Astrocyte (in vitro differentiated cells and primary cell): ENCODE measurements at places on chromosomes 2 and 18.

DNA sequence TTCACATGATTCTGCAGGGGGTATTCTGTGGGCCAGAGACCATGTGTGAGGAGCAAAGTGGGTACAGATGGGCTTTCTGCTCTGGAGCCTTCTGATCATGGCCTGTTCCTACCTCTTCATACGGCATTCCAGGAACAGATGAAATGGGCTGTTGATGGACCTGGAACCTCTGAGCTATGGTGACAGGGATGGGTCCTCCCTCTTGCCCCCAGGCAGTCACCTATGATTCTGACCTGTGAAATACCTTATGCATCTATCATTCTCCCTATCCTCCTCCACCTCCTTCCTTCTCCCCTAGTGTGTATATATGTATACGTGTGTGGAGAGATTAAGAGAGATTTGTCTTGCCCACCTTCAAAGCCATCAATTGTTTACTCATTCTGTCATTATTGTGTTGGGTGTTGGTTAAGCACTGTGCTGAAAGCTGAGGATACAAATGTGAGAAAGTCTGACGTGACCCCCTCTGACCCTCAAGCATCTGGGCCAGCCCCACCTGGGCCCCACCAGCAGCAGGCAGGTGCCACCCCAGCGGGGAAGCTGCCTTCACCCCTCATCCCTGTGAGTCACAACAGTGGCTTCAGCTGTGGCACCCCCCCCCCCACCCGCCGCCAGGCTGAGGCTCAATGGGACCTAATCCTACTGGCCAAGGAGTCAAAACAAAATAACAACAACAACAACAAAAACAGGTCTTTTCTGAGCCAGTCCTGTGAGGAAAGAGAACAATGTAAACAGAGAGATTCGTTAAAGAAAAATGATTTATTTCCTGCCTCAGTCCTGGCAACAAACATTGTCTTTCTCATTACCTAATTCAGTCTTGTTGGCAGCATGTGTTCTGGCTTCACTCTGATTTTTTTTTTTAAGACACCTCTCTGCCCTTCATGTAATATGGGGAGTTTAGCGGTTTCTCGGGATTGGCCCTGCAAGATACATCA, 103.8 kb upstream of the CDC42EP3 start:
- peaks cover 60% of the 10 kb centered on the region for H3K4me1 ChIP-seq
- no peaks in the 10 kb centered on the region for H3K27me3 ChIP-seq
- no peak for DNase-seq
- H3K27ac ChIP-seq = peak overlapping the region; percentile 89
- H3K36me3 ChIP-seq = no peaks in the 10 kb centered on the region

DNA sequence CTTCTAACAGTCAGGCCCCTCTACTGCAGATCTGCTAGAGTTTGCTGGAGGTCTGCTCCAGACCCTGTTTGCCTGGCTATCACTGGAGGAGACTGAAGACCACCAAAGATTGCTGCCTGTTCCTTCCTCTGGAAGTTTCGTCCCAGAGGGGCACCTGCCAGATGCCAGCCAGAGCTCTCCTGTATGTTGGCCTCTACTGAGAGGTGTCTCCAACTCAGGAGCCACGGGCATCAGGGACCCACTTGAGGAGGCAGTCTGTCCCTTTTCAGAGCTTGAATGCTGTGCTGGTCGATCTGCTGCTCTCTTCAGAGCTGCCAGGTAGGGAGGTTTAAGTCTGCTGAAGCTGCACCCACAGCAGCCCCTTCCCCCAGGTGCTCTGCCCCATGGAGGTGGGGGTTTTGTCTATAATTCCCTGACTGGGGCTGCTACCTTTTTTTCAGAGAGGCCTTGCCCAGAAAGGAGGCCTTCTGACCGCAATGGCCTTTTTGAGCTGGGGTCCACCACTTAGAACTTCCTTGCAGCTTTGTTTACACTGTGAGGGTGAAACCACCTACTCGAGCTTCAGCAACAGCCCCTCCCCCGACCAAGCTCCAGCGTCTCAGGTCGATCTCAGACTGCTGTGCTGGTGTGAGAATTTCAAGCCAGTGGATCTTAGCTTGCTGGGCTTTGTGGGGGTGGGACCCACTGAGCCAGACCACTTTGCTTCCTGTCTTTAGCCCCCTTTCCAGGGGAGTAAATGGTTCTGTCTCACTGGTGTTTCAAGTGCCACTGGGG, 566.0 kb downstream of the NR4A2 start:
- H3K27me3 ChIP-seq = no peaks in the 10 kb centered on the region
- H3K27ac ChIP-seq = no peak overlapping the region
- no peaks in the 10 kb centered on the region for H3K36me3 ChIP-seq

- DNase-seq = no peak
- no peak overlapping the region for H3K27ac ChIP-seq
- no peaks in the 10 kb centered on the region for H3K4me1 ChIP-seq
- H3K4me3 ChIP-seq = no peak overlapping the region
- H3K27me3 ChIP-seq = no peaks in the 10 kb centered on the region
These were observed 707.6 kb downstream of the SLC4A3 start for GRCh38 chr2:220334871-220335590.

GRCh38 chr2:161722547-161723503, 98.6 kb downstream of the SLC4A10 start:
- no peaks in the 10 kb centered on the region for H3K4me1 ChIP-seq
- no peak overlapping the region for H3K27ac ChIP-seq
- H3K36me3 ChIP-seq = no peaks in the 10 kb centered on the region

GRCh38 chr2:211354481-211354880, 798.1 kb downstream of the CPS1 start:
- H3K36me3 ChIP-seq = no peaks in the 10 kb centered on the region
- DNase-seq = no peak
- H3K27ac ChIP-seq = no peak overlapping the region
- H3K4me3 ChIP-seq = no peak overlapping the region
- H3K27me3 ChIP-seq = no peaks in the 10 kb centered on the region

DNA sequence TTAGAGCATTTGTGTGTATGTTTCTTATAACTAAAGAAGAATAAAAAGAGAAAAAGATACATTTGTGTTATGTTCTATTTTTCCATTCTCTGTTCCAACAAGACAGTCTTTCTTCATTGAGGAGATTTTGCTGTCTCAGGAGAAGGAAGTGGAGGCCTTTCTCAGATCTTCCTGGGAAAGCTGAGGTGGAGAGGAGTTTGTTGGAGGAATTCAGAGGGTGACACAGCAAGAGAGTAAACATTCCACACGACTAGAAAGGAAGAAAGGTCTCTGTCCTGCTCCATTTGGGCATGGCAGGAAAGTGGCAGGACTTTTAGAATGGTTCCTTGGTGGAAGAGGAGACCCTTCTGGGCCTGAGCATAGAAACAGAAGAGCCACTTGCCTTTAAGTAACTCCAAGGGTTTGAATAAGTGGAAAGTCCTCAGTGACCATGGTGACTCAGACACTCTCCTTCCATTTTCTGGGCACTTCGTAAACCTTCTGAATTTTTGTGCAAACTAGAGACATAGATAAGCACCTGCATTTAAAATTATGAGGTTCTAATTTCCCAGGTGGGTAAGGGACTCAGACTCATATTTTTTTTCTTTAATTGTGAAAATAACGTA, 52.3 kb upstream of the COL5A2 start:
- H3K27me3 ChIP-seq = no peaks in the 10 kb centered on the region
- DNase-seq = no peak
- H3K27ac ChIP-seq = no peak overlapping the region
- H3K4me3 ChIP-seq = no peak overlapping the region
- H3K4me1 ChIP-seq = no peaks in the 10 kb centered on the region

GRCh38 chr2:241870081-241870541, 582 bp downstream of the RTP5 start:
- no peaks in the 10 kb centered on the region for H3K4me1 ChIP-seq
- no peak overlapping the region for H3K27ac ChIP-seq
- H3K27me3 ChIP-seq = peaks cover 26% of the 10 kb centered on the region
- no peaks in the 10 kb centered on the region for H3K36me3 ChIP-seq

DNA sequence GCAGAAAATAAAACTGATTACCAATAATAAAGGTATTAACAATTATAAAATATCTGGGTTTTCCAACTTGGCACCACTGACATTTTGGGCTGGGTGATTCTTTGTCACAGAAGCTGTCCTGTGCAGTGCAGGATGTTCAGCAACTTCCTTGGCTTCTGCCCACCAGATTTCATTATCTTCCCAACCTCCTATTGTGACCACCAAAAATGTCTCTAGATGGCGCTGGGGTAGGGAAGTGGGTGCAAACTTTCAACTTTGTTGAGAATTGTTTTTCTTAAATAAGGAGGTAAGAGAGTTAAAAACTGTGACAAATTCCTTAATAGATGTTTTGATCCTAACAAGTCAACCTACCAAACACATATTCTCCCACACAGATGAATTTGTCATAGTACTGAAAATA, 90.1 kb downstream of the GAREM1 start:
- no peak for DNase-seq
- no peak overlapping the region for H3K4me3 ChIP-seq
- no peaks in the 10 kb centered on the region for H3K36me3 ChIP-seq
- no peak overlapping the region for H3K27ac ChIP-seq
- H3K27me3 ChIP-seq = no peaks in the 10 kb centered on the region

- no peak for DNase-seq
- H3K36me3 ChIP-seq = no peaks in the 10 kb centered on the region
- H3K27me3 ChIP-seq = no peaks in the 10 kb centered on the region
These were observed 62.0 kb upstream of the MRPS9 start for GRCh38 chr2:104975851-104976250.

DNA sequence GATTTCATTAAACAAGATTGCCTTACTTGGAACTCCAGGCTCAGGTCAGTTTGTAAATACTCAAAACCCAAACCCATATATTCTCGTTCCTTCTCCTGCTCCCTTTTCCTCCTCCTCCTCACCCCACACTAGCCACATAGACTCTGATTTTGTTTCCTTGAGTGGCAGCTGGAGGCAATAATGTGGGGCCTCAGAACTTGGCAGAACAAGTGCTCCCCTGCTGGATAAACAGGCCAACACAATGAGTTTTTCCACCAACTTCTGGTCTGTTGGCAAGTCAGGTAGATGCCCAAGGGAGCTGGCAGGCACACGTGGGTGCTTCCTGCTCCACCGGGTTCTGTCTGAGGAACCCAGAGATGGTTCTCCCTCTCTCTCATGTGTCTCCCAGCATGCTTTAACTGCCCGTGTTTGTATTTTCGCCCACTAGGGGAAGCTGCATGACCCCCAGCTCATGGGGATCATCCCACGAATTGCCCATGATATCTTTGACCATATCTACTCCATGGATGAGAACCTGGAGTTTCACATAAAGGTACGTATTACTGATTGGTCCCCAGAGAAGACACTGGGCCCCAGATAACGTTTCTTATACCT, 61.9 kb downstream of the KIF5C start:
- no peaks in the 10 kb centered on the region for H3K27me3 ChIP-seq
- H3K4me1 ChIP-seq = no peaks in the 10 kb centered on the region
- no peaks in the 10 kb centered on the region for H3K36me3 ChIP-seq
- no peak overlapping the region for H3K4me3 ChIP-seq
- DNase-seq = no peak
- H3K27ac ChIP-seq = no peak overlapping the region

DNA sequence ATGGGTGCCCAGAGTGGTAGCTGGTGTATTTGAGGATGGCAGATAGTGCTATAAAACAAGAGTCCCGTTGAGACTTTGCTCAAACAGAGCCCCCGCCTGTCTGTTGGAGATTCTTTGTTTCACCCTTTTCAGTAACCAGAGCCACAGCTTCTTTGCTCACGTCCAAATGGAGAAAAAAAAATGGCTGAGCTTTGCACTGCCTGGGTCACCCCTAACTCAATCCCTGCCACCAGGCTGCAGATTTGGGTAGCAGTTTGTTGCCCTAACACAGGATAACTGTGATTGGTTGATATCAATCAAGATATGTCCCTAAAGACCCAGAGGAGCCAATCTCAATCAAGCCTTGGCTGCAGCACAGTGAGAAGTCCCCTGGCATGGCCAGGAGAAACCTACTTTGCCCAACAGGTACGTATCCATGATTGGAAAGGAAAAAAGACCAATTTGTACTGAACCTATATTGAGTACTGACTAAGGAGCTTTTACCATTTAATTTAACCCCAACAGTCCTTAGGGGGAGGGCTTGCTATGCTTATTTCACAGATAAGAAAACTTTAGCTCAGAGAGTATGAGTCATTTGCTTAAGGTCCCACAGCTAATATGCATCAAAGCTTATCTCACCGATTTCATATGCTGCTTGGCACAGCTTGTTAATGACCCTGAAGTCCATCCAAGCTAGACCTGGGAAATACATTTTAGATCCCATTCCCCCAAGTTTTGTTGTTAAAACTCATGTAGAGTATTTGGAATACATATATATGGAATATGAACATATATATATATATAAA, 72.0 kb upstream of the SH3BP4 start:
- H3K4me3 ChIP-seq = no peak overlapping the region
- H3K27ac ChIP-seq = peak overlapping the region; percentile 94
- H3K27me3 ChIP-seq = no peaks in the 10 kb centered on the region
- no peaks in the 10 kb centered on the region for H3K36me3 ChIP-seq
- DNase-seq = peak; percentile 99

DNA sequence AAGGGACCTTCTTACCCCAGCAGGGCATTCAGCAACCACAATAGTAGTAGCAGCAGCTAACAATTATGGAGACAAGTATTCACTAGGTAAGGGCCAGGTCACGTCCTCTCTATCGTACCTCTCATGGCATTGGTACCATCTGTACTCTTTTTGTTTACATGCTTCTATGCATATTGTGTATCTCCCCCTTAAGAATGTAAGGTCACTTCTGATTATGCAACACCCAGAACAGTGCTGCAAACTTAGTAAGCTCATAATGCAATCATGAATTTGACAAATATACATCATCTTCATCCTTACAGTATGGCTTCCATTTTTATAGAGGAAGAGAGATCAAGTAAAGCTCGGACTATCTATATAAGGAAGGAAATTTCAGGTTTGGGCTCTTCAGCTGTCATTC, 46.1 kb downstream of the SPRED2 start:
- no peak overlapping the region for H3K4me3 ChIP-seq
- H3K4me1 ChIP-seq = peaks cover 34% of the 10 kb centered on the region
- DNase-seq = no peak
- H3K27me3 ChIP-seq = no peaks in the 10 kb centered on the region
- no peaks in the 10 kb centered on the region for H3K36me3 ChIP-seq

GRCh38 chr2:10501980-10502802, 54.1 kb upstream of the ODC1 start:
- peaks cover 6% of the 10 kb centered on the region for H3K27me3 ChIP-seq
- H3K4me3 ChIP-seq = no peak overlapping the region
- DNase-seq = no peak
- H3K27ac ChIP-seq = no peak overlapping the region

GRCh38 chr2:174794851-174795374, 30.6 kb upstream of the CHRNA1 start:
- no peak overlapping the region for H3K4me3 ChIP-seq
- H3K27me3 ChIP-seq = no peaks in the 10 kb centered on the region
- peak overlapping the region; percentile 16 for H3K27ac ChIP-seq
- peak; percentile 65 for DNase-seq
- H3K4me1 ChIP-seq = peaks cover 7% of the 10 kb centered on the region
- H3K36me3 ChIP-seq = peaks cover 3% of the 10 kb centered on the region

GRCh38 chr18:13371689-13372418, 153.3 kb downstream of the LDLRAD4 start:
- H3K27ac ChIP-seq = no peak overlapping the region
- no peak for DNase-seq
- H3K4me3 ChIP-seq = no peak overlapping the region
